Activated B cell treated with CpG ODN at 0.5 μM for 24 hours (primary cell): ENCODE measurements at places on chromosomes 16 and 17. TPM values are rescaled to one million over a fixed set of nuclear protein-coding genes. Genes with fewer than 3 reads are reported as not detected.

DNA sequence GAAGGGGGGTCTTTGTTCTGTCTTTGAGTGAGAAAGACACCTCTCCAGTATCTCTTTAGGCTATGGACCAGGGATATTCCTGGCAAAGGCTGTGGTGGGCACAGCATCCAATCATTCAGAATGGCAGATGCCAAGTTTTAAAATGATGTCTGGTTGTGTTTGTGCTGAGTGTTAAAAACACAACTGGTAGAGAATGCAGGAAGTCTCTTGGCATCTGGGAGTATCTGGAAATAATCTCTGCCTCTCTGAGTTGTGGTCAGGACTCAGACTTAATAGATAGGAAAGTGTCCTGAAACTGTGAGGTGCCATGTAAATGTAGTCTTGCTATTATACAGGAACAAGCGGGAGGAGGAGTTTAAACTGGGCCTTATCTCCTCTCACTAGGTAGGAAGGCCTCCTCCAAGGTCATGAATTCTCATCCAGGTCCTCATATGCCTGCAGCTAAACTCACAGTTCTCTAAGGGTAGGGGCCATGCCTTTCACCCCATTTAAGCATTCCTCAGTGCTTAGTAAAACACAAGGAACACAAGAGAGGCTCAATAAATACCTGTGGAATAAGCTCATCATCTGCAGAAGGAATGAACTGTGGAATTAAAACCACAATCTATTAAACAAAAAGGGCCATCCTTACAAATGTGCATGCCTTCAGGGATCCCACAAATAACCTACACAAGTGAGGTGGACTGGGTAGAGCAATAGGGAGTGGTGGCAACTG, 317.6 kb downstream of the CBLN1 start:
- DNase-seq, result no peak

- no peak for DNase-seq
Measured at GRCh38 chr17:17754719-17755686, 73.7 kb downstream of the RAI1 start.

- DNase-seq, result no peak
Measured at GRCh38 chr16:83923581-83924365, 24.9 kb downstream of the MLYCD start.

DNA sequence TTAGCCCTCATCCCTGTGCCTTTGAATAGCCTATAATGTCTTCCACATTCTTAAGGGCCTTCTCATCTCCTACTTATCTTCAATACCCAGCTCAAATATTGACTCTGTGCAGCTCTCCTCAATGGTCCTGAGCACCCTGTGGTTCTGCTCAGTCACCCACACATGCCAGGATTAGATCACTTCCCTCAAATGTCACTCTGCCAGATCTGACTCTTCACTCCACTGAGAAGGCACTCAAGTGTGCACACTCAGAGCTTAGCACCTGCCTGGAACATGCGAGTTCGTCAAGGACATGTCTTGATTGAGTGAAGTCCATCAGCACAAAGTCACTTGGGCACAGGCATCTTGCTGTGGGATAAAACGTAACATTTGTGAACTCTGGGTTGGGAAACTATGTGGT, 404.8 kb downstream of the CDH13 start:
- no peak for DNase-seq

GRCh38 chr16:85931596-85932402, 32.8 kb downstream of the IRF8 start:
- no peak for DNase-seq

DNA sequence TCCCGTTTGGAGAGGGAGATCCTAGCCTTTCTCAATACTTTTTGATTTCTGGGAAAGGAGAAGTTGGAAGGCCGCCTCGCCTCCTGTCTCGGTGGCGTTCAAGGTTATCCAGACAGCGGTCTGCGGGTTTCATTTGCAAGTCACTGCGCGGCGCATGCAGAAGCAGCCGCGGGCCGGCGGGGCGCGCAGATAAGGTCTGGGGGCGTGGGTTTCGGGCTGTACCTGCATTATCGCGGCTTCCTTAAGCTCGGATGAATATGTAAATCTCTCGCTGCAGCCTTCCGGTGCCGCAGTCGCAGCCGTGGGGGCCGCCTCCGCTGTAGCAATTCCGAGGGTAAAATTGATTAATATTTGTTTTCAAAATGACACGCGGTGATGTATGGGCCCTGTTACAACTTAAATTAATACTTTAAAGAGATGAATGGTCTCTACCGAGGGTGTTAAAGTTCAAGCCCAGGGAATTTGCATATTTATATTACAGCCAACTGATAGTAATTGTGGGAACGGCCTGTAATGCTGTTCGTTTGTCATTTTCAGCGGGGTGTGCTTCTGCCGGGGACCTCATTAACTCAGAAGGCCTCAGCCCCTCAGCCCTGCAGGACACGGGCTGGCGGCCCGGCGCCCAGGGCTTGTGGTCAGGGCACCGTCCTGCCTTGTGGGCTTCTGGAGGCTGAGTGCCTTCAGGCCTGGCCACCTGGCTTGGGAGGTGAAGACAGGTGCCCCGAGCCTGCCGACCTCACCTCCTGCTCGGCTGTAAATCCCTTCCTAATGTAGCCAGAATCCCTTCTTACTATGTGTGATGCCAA, 99.4 kb downstream of the CYLD start:
- no peak for DNase-seq

GRCh38 chr16:83903751-83904150, 4.8 kb downstream of the MLYCD start:
- no peak for DNase-seq

- peak; percentile 20 for DNase-seq
Measured at GRCh38 chr17:12665263-12666210, at the start of gene MYOCD. MYOCD (plus strand) TSS chr17:12665890; CDS start chr17:12666189, 299 bp downstream.

DNA sequence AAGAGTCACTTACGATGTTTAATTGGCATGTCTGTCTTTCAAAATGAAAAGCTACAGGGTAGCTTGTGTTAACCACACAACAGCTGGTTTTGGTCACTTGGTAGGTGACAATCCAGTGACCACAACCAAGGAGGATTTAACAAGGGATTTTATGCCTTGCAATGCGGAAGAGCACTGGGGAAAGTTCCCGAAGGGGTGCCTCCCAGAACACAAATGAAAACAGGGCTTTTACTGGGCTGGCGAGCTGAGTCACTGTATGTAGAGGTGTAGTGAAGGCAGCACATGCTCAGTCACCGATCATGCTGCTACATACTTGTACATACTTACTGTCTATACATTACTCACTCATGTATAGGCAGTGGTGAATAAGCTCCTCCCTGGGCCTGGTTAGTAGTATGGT, 483.5 kb downstream of the CDH13 start:
- DNase-seq, result no peak

OTOP3 gene
- total RNA-seq, result not detected in 2 replicates

TRPV2 gene
- total RNA-seq, result 58.3 and 65.8 TPM in 2 replicates

NXN gene
- 0.15 and 0.22 TPM in 2 replicates for total RNA-seq
